Testis (tissue), 5 donors: ENCODE measurements at places on chromosomes 12 and 14.
A peak's percentile ranks its signal among the peaks of the same experiment; 100 is the strongest.

DNA sequence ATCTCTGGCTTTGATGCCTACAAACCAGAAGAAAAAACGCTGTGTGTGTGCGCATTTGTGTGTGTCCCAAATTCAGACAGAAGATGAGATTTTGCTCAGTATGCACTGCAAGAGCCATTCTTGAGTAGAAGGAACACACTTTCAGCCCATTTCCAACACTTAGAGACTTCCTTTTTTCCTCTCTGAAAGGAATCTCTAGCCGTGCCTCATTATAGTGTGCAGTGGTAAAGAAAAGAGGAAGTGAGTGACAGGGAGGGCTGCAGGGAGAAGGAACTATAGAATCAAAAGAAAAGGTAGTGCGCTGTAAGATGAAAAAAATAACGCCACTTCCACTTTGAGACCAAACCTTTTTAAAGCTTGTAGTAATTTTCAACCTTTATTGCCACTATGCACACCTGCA, 1400.9 kb upstream of the FLRT2 start:
- DNase-seq = no peak

DNA sequence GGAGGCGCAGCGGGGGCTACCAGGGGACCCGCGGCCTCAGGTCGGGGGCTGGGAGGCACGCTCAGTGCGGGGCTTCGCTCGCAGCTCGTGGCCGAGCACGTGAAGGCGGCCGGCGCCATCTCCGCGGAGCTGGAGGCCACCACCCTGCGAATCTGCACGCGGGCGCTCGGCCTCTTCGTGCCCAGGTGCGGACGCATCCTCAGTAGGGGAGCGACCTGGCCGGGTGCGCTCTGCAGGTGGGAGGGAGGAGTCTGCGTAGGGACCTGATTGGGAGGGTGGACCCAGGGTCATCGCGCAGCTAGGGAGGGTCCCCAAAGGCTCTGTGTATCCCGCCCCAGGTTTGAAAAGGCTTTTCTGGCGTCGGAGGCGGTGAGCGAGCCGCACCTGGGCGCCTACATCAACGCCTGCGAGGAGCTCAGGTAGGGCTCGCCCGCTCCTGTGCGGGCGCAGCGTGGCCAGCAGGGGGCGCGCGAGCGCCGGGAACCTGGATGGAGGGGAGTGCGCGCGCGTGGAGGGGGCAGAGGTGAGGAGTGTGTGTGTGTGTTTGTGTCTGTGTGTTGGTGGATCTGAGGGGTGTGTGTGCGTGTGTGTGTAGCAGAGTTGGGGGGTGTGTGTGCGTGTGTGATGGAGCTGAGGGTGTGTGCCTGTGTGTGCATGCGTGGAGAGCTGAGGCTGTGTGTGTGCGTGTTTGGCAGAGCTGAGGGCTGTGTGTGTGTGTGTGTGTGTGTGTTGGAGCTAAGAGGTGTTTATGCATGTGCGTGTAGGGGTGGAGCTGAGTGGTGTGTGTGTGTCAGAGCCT, 10.3 kb downstream of the EXOC3L4 start:
- DNase-seq = peak; percentile 81

DNA sequence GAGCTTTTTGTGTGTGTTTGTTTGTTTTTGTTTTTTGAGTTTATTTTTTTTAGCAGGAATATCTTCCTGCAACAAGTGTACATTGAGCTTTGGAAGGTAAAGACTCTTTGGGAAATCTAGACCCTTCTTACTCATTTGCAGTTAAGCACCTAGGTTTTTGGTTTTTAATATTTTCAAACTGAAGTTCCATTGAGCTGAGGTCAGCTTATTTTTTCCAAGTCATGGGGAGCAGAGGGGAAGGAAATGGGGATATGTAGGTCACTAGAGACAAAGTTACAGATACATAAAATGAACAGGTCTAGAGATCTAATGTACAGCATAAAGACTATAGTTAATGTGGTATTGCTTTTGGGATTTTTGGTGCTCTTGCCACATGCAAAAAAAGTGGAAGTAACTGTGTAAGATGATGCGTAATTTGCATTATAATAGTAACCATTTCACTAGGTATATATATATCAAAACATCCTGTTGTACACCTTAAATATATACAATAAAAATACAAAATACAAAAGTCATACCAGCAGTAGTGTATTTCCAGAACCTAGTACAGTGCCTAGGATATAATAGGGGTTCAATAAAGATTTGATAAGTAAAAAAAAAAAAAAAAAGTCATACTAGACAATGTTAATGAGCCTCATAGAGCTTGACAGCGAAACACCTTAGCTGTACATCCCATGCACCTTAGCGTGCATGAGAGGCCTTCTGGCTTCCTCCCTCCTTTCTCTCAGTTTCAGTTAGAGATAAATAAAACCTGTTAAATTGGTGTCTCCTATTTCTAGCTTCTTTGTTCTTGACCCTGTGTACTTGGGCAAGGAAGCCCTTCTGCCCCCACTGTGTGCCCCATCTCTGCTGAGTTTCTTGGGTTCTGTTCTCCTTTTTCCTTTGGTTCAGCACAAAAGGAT, 22.7 kb downstream of the CGRRF1 start:
- DNase-seq = no peak

DNA sequence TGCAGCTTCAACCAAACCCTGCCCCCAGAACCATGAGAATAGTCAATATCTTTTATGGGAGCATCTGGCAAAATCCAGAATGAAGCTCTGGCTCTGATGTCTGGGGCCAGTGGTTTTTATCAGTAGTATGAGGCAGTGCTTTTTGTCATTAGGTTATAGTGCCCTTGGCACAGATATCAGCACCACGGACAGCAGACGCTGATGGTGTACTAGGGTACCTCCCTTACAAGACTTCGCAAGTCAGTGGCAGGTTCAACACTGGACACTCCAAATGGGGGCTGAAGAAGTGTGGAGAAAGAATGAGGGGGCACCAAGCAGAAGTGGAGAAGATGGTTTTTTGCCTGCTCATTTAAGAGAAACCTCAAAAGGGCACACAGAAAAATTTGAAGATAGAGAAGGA, 68.2 kb upstream of the E2F7 start:
- peak; percentile 52 for DNase-seq
